ENCODE measurements at places on chromosomes 6 and 20.

DNA sequence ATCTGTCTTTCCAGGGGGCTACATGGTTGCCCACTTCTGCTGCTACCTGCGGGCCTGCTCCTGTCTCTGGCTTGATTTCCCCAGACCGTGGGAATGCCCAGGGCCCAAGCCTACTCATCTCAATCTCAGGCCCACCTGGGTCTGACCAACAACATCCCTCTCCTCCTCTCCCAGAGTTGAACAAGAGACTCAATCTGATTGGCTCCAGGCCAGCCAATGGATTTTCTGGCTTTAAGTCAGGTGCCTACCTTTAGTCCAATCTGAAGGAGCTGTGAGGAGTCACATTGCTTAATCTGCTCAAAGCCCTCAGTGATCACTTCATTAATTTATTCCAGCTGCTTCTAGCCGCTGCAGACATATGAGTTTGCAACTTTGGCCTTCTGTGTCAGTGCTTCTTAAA is 162.4 kb upstream of the KCNG1 start:
- DNase-seq: no peak

DNA sequence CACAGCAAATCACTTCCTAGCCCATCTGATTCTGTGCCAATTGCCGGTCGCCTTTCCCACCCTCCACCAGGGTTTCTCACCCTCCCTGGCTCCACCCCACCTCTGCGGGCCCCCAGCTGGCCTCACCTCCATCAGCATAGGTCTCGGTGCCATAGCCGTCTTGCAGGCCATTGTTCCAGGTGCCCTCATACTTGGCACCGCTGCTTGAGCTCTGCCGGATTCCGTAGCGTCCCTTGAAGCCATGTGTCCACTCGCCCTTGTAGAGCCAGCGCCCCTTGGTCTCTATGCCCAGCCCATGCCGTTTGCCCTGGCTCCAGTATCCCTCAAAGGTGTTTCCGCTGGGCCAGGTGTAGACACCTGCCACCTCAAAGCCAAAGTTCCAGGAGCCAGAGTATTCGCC is 787 bp downstream of the JPH2 start:
- DNase-seq: no peak

- no peak for DNase-seq
Observed at GRCh38 chr6:1313767-1314503, 2.0 kb downstream of the FOXQ1 start.

- DNase-seq: no peak
Observed at GRCh38 chr6:105744815-105745214, 341.3 kb upstream of the PRDM1 start.

DNA sequence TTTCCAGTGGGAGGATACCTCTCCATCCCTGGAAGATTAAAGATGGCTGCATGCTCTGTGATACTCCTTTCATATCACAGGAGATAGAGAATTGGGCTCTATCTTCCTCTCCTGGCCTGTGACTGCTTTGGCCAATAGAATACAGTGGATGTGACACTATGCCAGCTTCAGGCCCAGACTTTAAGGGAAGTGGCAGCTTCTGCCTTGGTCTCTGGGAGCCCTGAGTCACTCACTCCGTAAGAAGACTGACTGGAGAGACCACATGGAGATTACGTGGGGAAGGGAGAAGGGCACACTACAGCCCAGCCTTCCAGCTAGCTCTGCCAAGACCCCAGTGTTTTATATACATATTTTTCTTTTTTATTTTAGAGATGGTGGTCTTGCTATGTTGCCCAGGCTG is 10.4 kb upstream of the MMP9 start:
- no peak for DNase-seq

- DNase-seq: no peak
Observed at GRCh38 chr6:13373488-13373886, 45.1 kb upstream of the TBC1D7 start.

- DNase-seq: no peak
Observed at GRCh38 chr6:135680964-135681913, 170.3 kb upstream of the PDE7B start.

DNA sequence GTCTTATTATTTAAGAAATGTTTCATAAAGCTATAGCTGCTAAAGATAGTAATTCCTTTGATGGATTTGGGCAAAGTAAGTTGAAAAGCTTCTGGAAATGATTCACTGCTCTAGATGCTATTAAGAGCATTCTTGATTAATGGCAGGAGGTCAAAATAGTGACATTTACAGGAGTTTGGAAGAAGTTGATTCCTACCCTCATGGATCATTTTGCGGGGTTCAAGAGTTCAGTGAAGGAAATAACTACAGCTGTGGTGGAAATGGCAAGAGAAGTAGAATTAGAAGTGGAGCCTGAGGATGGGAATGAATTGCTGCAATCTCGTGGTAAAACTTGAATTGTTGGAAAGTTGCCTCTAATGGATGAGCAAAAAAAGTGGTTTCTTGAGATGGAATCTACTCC is 316.1 kb downstream of the UTRN start:
- DNase-seq: no peak

GRCh38 chr6:155077331-155077730 is 82.2 kb downstream of the TIAM2 start:
- no peak for DNase-seq

GRCh38 chr6:162467679-162468078 is 259.9 kb downstream of the PRKN start:
- no peak for DNase-seq

DNA sequence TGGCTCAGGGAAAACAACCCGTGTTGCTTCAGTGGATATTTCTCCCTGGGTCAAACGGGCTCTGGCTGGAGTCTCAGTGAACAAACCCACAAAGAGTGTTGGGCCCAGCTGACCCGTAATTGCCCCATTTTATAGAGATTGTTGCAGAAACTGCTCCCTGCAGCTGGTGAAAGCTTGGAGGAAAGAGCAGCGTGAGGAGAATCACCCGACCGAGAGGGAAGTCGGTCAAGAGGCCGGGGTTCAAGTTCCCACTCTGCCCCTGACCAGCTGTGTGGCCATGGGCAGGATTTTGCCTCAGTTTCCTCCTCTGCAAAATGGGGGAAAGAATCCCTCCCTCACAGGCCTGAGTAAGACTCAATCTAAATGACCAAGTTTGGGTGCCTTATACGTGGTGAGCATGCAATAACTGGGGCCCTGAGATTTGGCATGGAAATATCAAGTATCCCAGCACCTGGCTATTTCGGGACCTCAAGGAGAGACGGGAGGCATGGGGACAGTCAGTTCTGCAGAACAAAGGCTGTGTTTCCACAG is 1.7 kb upstream of the TGM2 start:
- DNase-seq: no peak

Data from activated CD4-positive, alpha-beta T cell treated with anti-CD3 and anti-CD28 coated beads for 1 hour (primary cell).